ENCODE measurements at places on chromosomes 1 and 21. TPM values are rescaled to one million over a fixed set of nuclear protein-coding genes. Genes with fewer than 3 reads are reported as not detected.

DNA sequence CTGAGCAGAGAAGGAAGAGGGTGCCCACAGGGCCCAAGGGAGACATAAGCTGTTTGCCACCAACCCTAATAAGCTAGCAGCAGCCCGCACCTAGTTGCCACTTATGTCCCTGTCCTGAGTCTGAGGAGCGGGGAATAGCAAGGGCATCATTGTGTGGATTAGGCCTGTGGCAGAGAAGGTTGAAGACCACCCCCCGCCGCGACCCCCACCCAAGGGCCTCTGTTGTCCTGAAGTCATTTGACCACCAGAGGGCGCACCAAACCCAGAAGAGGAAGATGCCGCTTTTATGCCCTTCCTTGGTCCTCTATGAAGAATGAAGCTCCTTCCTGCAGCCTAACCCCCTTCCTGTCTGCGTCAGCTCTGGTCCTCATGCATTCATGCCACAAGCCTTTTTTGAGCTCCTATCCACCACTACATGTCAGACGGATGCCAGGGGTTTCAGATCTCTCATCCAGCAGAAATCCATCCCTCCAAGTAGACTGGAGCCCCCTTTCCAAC lies 16.6 kb downstream of the RHBG start:
- no peak for DNase-seq

DNA sequence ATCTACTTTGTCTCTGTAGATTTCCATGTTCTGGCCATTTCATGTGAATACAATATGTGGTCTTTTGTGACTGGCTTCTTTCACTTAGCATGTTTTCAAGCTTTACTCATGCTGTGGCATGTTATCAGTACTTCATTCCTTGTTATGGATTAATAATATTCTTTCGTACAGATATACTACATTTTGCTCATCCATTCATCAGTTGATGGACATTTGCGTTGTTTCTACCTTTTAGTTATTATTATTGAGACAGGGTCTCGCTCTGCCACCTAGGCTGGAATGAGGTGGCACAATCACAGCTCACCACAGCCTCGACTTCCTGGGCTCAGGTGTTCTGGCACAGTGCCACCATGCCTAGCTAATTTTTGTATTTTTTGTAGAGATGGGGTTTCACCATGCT lies 21.4 kb downstream of the SFPQ start:
- no peak for DNase-seq

DNA sequence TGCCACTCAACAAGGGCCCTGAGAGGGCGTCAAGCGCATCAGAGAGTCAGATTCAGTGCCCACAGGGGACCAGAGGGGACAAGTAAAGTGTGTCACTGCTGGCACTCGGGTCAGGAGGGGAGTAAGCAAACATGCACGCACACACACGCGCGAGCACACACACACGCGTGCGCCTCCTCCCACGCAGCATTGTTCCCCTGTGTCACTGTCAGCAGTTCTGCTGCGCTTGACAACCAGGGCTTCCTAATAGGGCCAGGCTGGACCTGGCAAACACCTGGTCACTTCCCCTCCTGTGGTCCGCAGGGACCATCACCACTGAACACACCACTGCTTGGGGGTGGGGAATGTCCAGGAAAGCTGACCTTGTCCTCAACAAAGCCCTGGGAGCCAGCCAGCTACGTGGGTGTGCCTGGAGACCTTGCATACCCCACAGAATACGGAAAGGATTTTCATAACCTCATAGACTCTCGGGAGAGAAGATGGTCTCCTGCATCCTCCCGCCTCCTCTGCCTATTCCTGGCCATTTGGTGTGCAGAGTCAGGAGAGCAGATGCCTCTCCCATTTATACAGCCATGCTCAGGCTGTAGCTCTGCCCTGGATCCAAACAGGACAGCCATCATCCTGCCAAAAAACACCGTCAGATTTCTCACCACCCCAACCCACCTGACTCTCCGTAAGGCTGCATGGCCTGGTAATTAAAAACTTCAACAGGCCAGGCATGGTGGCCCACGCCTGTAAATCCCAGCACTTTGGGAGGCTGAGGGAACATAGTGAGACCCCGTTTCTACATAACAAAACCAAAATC lies 73.2 kb downstream of the SSBP3 start:
- no peak for DNase-seq

DNA sequence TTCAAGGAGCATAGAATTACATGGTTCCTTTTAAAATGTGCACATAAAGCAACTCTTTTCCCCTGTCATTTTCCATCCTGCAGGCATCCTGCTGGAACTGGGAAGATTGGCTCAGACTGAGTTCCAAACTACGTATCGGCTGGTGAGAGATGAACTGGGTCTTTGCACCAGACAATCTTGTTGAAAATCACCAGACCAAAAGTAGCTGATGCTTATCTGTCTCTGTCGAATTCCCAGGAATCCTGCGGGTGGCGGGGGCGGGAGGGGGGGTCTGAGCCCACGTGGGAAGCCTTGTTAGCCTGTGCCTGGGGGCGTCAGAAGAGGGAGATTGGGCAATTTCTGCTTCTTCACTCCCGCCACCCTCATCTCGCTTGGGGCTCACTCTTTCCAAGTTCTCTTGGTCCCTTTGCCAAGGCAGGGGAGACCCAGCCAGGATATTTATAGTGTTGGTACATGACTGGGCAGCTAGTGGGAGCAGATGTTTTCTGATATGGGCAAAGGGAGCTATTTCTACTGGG lies 90.1 kb upstream of the SLC25A33 start:
- DNase-seq = no peak

GRCh38 chr1:223474804-223475203 lies 81.6 kb downstream of the CCDC185 start:
- no peak for DNase-seq

DNA sequence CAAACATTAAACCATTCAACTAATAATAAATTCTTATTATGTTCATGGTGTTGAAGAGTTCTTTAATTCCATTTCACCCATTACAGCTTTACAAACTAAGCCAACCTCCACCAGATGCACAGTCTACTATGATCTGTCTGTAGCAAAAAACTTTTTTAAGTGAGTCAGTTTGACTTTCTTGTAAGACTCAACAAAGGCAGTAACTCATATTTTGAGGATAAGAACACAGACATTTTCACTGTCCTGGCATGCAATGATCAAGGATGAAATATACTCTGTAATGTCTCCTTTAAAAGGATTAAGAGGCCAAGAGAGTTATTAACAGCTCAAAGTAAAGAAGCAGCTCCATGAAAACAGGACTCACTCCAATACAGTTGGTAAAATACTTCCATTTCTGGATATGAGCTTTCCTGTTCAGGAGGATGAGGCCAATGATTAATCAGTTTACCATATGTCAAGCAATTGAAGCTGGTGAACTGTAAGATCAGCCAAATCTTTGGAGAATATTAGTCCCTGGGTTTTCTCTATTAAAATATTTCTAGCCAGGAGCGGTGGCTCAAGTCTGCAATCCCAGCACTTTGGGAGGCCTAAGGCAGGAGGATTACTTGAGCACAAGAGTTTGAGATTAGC lies 20.6 kb downstream of the XKR8 start:
- DNase-seq = no peak

GRCh38 chr1:198623752-198624647 lies 14.8 kb upstream of the PTPRC start:
- DNase-seq = no peak

GRCh38 chr1:164702216-164702615 lies 143.2 kb downstream of the PBX1 start:
- DNase-seq = no peak

DNA sequence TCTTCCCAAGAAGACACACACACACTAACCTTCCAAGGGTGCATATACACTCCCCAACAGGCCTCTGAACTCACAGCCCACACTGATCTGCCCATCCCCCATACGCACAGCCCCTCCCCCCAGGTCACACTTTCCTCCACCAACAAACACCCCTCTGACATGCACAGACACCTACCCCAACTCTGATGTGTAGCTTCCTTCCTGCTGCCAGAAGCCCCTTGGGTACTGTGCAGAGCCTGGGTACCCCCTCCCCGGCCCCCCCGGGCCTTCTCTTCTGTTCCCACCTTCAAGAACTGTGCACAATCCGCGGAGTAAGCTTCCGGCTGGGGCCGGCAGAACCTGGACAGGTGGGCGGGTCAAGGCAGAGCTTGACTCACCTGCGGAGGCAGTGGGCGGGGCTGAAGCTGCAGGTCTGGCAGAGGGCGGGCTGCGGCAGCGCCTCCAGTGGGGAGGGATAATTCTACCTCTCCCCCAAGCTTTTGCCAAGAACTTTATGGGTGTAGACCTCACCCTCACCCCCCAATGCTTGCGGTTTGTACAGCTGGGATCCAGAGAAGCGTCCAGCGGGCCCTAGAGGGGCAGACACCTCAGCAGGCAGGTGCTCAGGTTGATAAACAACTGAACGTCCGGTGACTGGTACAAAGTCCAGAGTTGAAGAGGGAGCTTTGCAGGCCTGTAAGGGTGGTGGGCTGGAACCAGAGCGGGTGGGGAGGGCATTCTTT lies at the start of gene C1orf210:
TSS of gene C1orf210 (minus strand) at position 313 of the 722 bp plus-strand sequence. CDS start 2,311 bp downstream, outside the sequence.
- DNase-seq = no peak

- DNase-seq = no peak
Observed at GRCh38 chr1:209387969-209388329, 195.6 kb upstream of the CAMK1G start.

Gene PLPPR5
- not detected for total RNA-seq

Gene MPZ
- 3.7 TPM for total RNA-seq

Gene PCP4
- total RNA-seq = 174 TPM

Gene BRDT
- total RNA-seq = not detected

Gene CNKSR1
- 21.9 TPM for total RNA-seq

Gene LRRC8D
- 4.4 TPM for total RNA-seq

Gene UBE2U
- not detected for total RNA-seq

Gene FMO5
- 3.4 TPM for total RNA-seq

Measured in vagina (tissue), 2 donors.